Nucleus accumbens (tissue), 56 donors: ENCODE measurements at places on chromosomes 1 and 21.

DNA sequence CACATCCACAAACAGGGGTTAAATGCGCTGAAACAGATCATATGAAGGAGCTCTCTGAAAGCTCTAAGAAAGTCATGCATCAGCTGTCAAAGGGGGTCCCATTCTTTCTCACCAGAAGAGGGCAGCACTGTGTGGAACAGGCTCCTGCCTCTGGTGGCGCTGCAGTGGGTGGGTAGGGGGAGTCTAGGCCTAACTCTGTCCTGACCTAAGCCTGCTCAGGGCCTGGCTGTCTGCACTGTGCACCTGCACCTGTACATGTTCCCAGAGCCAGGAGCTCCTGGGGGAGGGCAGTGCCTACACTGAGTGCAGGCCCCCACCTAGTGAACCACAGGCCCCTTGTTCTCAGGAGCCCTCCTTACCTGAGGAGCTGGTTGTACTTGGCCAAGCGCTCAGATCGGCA lies 16.0 kb downstream of the ENO1 start:
- no peak for DNase-seq

- DNase-seq = no peak
These were observed 357.2 kb downstream of the COL11A1 start for GRCh38 chr1:102751111-102751510.

DNA sequence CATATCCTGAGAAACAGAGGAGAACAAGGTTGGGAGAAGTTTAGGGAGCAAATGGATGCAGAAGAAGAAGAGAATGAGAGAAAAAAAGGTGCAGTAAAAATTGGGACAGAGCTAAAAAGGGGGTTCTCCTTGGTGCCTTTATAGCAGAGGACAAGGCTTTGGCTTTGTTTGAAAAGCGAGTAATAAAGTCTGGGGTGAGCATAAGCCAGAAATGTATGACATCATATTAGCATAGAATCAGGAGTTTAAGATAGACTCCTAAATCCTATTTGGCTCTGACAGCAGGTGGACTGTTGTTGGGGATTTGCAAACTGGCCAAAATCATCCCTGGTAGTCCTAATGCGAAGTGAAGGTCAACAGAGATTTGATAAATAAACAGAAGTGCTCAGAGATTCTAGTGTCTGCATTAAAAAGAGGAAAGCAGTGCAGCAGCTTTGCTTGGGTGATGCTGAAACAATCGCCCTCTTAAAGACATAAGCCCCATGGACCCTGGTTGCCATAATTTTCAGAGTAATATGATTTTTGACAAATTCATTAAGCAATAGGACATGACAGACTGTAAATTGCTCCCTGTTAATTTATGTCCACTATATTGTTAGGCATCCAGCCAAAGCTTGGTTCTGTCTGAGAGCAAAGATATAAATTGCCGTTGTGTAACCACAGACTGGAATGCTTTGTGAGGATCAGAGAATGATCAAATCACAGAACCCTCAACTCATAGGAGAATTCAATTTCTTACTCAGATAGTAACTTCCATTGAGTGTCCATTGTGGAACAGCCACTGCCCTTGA lies 385.0 kb upstream of the NFIA start:
- no peak for DNase-seq

DNA sequence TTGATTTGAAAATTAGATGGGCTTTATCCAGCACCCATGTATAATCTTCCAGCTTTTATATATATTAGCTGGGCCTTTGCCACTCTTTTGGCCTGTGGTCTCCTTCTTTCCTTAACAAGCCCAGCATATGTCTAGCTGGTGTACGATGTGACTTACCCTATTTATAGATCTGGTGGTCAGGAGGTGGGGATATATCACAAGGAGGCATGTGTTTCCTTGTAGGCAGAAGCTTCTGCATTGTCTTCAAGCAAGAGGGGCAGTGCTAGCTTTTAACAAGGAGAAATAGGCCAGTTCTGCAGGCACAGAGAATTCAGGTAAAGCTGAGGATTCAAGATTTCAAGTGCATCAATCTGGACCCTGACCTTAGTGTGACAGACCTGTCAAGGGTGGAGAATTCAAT lies 38.0 kb upstream of the DNASE2B start:
- DNase-seq = no peak

GRCh38 chr1:186139701-186140100 lies 235.4 kb downstream of the TPR start:
- no peak for DNase-seq

DNA sequence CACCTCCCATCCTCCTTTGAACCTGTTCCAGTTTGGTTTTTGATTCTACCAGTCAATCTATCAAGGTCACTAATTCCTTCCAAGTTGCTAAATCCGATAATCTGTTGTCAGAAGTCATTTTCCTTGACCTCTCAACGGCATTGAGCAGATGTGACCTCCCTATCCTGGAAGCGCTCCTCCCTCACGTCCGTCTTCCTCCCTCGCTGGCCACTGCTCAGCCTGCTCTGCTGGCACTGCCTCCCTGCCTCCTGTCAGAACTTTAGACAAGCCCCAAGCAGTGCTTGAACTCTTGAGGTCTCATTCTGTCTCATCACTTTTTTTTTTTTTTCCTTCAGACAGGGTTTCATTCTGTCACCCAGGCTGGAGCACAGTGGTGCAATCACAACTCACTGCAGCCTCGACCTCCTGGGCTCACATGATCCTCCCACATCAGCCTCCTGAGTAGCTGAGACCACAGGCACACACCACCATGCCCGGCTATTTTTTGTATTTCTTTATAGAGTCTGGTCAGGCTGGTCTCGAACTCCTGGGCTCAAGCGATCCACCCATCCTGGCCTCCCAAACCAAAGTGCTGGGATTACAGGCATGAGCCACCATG lies 4.4 kb upstream of the ACOT7 start:
- DNase-seq = no peak

DNA sequence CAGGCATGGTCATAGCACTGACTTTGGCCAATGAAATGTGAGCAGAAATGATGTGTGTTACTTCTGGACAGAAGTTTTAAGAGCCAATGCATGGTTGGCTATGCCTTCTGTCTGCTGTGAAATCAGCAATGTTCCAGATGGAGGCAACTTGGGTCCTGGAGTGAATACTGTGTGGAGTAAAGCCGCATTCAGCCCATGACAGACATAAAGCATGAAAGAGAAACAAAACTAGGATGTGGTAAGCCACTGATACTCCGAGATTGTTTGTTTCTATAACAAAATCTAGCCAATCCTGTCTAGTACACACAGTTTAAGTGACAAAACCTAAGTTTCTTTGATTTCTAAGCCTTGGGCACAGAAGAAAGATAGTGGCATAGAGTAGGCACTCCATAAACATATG lies 47.1 kb upstream of the ARHGAP29 start:
- DNase-seq = no peak

DNA sequence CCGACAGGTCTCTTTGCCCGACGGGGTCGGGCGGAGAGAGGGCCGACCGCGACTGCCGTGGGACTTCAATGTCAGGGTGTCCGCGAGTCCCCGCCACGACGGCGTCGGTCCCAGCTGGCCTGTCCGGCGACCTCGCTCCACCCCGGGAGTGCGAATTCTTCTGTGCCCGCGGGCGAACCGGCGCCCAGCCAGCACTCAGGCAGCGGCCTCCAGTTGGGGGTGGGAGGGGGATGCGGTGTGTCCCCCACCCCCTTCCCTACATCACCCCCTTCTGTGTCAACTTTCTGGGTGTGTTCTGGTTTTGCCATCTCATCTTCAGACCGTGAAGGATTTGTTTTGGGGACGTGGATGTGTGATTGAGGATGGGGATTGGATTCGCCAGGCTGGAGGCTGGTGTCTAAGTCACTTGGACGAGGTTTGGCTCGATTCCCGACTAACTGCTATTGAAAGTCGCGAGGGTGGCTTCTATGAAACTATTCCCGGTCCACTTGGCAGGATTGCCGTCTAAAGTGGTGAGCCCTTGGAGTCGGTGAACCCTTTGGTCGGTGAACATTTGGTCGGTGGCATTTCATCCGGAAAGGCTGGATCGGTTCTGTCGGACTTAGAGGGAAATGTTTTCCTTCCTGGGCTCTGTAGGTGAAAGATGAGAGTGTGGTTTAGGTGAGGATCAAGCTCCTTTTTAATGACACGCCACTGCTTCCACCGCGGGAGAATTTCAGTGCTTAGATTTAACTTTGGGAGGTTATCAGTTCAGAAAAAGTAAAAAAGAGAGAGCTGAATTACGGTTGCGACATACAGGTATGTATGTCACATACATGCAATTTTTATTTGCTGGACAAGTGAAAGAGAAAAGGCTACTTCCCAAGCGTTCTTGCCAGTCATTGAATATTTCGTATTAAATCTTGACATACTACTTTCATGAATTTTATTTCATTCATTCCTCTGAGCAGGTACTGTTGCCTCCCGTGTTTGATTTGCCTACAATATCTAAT lies 771 bp downstream of the ABCD3 start:
- DNase-seq = no peak

DNA sequence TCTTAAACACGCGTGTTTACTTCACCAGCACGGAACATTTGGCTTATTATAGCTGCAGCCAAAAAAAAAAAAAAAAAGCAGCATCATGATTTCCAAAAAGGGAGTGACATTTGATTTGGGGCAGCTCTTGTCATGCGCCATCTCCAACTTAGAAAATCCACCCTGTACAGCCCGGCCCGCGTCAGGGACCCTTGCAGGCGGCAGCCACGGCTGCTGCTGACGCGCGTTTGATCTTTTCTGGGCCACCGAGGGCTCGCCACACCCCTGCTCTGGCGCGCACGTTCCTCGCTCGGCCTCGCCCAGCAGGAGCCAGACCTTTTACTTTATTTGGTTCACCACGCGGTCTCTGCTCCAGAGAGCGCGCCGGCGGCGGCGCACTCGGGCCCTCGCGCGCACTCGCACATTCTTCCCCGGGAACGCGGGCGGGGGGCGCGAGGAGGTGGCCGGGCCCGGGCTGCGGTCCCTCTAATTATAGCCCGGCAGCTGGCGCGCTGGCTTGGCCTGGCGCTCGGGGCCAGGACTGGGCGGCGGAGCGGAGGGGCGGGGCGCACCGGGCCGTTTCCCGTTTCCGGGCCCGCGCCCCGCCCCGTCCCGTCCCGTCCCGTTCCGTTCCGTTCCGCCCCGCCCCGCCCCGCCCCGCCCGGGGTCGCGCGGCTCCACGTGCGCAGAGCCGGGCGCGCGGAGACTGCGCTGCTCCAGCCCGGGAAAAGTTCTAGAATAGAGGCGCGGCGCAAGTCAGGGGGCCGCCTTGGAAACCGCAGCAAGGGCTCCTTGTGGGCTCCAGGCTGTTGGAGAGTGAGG lies 10.2 kb downstream of the IRF2BP2 start:
- DNase-seq = peak; percentile 76

DNA sequence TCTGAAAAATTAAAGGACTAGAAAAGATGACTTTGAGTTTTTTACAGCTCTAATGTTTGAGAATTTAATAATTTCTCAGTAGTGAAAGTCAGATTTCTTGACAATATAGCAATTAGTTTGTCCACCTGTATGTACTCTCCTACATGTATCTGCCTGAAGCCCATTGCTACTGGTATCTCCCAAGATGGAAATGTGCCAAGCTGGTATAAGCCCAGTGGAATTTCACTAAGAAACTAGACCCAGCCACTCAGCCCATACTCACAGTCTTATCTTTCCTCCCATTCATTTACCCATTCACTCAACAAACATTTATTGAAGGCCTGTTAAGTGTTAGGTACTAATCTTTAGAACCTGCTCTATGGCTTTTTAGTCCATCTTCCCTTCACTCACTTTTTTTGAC lies 21.6 kb upstream of the TRIM45 start:
- DNase-seq = no peak

DNA sequence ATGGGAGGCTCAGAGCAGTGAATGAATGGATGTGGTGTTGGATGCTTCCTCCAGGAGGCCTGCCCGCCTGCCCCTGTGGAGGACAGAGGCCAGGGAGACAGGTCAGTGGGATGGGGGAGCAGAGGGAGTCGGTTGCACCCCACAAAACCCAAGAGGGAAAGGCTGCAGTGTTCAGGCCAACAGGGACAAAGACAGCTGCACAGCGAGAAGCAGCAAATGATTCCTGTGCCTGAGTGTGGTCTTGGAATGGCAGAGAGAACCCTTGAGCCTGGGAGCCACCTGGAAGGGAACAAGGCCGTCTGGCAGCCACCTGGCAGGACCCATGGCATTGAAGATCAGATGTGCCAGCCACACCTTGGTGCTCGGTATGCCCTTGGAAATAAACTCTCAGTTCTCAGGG lies 8.1 kb downstream of the TFF3 start:
- DNase-seq = no peak
